ENCODE measurements at places on chromosomes 4 and X. TPM values are rescaled to one million over a fixed set of nuclear protein-coding genes. Genes with fewer than 3 reads are reported as not detected.

Gene SOWAHD
- not detected for total RNA-seq

Gene DUSP21
- total RNA-seq, result not detected

Gene GDPD2
- not detected for total RNA-seq

Gene PRPS2
- total RNA-seq, result 38.9 TPM

Gene PABPC4L
- total RNA-seq, result 0.09 TPM

Gene CC2D2A
- 12.2 TPM for total RNA-seq

Gene STOX2
- total RNA-seq, result 2.4 TPM

Gene PHOX2B
- not detected for total RNA-seq

Gene MAPK10
- 0.61 TPM for total RNA-seq

Gene ARMCX2
- total RNA-seq, result not detected

Gene CNKSR2
- total RNA-seq, result 3.1 TPM

Gene ELOVL6
- total RNA-seq, result 13.8 TPM

Gene MGST2
- 56.3 TPM for total RNA-seq

Gene CD38
- 13.8 TPM for total RNA-seq

Gene ZGRF1
- total RNA-seq, result 1.9 TPM

Gene UGT2B15
- not detected for total RNA-seq

Gene F11
- not detected for total RNA-seq

Gene GBA3
- not detected for total RNA-seq

Gene USP27X
- 4.2 TPM for total RNA-seq

Gene H2BW1
- not detected for total RNA-seq

Gene PPA2
- total RNA-seq, result 71.3 TPM

Gene PAGE3
- not detected for total RNA-seq

Gene OTC
- not detected for total RNA-seq

Gene GRPR
- 0.13 TPM for total RNA-seq

Gene PFKFB1
- 0.11 TPM for total RNA-seq

Gene HTR2C
- total RNA-seq, result not detected

Data from A549 treated with ZK216348 at 1 μM for 4 hours (cell line).